Right hindlimb (tissue), 1 donor: ENCODE measurements at places on chromosomes 11 and 22.

- no peak for DNase-seq
Observed at GRCh38 chr11:107118025-107118720, 99.9 kb upstream of the GUCY1A2 start.

DNA sequence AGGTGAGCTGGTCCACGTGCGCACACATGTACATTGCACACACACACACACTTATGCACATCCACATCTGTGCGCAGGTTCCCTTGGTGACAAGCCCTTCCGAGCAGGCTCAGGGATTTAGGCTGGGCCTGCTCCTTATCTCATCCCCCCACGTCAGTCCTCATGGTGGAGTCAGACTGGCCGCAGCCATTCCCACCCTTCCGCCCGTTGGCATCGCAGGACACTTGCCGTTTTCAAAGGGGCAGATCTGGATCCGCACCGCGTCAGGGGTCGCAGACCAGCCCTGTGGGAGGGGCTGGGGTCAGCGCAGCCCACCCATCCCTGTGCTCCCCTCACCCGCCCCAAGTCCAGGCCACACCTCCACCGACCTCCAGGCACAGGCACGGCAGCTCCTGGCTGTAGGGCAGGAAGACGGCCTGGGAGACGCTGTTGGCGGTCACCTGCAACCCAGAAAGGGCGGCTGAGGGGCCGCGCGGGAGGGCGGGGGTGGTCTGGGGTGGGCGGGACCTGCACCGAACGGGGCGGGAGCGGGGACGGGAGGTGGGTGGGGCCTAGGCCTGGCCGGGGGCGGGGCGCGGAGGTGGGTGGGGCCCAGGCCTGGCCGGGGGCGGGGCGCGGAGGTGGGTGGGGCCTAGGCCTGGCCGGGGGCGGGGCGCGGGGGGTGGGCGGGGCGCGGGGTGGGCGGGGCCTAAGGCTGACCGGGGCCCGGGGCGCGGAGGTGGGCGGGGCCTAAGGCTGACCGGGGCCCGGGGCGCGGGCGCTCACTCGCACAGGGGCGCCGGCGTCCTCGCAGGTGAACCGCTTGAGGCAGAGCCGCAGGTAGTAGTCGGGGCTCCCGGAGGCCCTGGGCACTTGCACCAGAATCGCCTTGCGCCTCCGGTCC is 13.3 kb downstream of the IL17REL start:
- DNase-seq: no peak

DNA sequence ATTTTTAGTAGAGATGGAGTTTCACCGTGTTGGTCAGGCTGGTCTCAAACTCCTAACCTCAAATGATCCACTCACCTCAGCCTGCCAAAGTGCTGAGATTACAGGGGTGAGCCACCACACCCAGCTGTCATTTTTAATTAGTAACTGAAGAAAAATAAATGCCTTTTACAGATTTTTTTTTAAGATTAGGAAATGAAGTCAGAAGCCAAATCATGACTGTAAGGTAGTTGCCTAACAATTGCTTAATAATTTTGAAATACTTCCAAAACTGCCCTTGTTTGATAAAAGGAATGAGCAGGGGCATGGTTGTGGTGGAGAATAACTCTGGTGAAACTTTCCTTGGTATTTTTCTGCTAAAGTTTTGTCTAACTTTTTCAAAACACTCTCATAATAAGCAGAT is 98.9 kb upstream of the SLC5A12 start:
- DNase-seq: no peak

DNA sequence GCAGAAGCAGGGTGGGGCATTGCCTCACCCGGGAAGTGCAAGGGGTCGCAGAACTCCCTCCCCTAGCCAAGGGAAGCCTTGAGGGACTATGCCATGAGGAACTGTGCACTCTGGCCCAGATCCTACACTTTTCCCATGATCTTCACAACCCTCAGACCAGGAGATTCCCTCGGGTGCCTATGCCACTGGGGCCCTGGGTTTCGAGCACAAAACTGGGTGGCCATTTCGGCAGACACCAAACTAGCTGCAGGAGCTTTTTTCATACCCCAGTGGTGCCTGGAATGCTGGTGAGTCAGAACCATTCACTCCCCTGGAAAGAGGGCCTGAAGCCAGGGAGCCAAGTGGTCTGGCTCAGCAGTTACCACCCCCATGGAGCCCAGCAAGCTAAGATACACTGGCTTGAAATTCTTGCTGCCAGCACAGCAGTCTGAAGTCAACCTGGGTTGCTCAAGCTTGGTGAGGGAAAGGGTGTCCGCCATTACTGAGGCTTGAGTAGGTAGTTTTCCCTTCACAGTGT is 573.7 kb upstream of the ANO3 start:
- no peak for DNase-seq

- DNase-seq: no peak
Observed at GRCh38 chr22:44347549-44347948, 34.8 kb upstream of the SHISAL1 start.

DNA sequence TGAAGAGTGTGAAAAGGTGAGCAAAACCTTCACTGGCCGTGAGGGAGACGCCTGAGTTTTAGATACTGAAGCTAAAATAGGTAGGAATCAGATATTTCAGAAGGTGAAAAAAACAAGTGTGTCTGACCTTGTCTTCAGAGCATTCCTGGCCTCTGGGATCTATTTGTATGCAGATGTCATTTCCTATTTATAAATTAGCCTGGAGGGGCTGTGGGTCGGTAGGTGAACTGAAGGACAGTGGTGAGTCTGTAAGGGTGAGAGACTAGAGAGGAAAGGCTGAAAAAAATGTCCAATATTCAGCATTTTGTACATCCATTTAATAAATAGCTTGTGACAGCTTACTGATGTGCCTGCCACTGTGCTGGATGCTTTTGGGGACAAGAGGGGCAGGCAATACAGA is 302.1 kb downstream of the DDX10 start:
- no peak for DNase-seq

DNA sequence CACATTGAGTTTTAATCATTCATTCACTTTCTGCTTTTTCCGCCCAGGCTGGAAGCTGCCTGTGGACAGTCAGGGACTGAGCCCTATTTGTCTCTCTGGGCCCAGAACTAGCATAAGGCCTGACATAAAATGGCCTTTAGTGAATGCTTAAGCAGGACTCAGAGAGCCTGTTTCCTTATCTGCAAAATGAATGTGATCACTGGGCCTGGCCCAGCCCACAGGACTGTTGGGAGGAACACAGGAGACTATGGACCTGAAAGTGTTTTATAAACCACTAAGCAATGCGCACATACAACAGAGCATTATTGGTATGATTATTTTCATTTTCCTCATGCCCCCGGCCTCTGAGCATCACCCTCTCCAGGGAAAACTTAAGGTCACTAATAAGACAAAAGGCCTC is 3.9 kb upstream of the MYH9 start:
- no peak for DNase-seq

GRCh38 chr11:68660066-68660810 is 24.1 kb upstream of the GAL start:
- no peak for DNase-seq

DNA sequence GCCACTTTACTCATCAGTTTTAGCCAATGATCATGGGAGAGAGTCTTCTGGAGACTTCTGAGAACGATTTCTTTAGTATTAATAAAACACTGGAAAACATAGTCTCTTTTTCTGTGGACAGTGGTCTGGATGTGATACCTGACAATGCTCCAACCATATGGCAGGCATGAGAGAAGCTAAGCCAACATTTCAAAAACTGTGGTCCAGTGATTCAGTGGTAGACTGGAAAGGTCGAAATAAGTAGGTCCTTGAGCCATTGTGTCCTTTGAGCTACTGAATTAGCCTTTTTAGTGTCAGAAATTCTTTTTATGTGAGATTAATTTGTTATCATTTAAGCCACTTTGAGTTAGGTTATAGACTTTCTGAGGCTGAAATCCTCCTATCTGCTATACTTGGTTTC is 197.7 kb upstream of the CTSC start:
- no peak for DNase-seq

- DNase-seq: no peak
Observed at GRCh38 chr11:18299721-18300120, 22.2 kb downstream of the HPS5 start.

- no peak for DNase-seq
Observed at GRCh38 chr22:46119093-46119728, 31.1 kb upstream of the PPARA start.

- no peak for DNase-seq
Observed at GRCh38 chr22:28576162-28576561, 103.5 kb downstream of the TTC28 start.

DNA sequence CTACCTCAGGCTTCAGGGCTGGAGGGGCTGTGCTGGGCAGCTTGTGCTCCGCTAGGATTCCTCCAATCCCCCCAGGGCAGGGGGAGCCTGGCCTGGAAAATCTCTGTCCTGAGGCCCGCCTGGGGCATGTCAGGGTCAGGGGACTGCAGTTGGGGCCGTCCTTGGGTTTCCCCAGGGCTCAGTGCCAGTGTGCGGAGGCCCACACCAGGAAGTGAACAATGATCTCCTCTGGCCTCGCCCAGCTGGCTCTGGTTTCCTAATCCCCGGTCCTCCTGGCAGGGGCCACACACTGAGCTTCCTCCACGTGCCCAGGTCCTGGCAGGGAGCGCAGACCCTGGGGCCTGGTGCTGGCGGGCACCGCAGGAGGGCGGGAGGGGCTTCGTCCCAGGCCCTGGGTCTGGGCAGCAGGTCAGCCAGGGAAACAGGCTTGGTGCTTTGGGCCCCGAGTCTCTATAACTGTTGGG is 1.4 kb upstream of the MUC2 start:
- DNase-seq: peak; percentile 59

DNA sequence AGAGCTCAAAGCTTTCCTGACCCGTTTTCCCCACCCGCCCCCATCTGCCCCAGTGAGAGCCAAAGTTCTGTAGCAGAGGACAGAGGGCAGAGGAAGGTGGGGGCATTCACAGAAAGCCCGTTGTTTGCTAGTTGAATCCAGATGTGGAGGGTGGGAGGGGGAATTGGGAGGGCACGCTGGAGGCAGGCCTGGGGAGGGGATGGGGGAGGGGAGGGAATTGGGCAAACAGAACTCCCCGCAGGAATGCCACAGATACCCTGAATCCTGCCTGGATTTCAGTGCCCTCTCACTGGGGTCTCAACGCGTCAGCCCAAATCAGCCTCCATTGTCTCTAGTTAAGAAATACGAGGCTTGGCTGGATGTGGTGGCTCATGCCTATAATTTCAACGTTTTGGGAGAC is 12.9 kb upstream of the OAF start:
- no peak for DNase-seq

- no peak for DNase-seq
Observed at GRCh38 chr11:11899401-11899800, 57.6 kb downstream of the USP47 start.
